ENCODE measurements at places on chromosomes 5 and 9.

DNA sequence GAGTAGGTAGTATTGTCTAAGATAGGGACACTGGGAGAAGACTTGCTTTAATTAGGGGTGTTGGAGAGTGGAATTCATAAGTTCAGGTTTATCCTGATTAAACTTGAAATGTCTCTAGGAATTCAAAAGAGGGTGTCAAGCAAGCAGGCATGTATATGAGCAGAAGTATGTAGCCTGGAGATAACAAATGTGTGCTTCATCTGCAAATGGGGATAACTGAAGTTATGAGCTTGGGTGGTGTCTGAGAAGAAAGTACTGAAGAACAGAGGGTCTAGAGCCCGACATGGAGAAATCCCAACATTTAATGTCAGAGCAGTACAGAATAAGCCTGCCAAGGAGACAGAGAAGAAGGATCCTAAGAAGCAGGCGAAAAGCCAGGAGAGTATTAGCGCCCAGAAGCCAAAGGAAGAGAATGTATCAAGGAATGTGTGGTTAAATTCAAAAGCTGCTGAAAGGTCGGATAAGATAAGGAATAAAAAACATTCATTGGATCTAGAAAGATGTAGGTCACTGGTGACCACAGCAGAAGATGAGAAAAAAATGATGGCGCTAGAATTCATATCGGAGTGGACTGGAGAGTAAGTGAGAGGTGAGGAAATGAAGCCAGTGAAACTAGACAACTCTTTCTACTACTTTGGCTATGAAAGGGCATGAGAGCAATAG lies 401.5 kb upstream of the PIK3R1 start:
- H3K27me3 ChIP-seq, result no peaks in the 10 kb centered on the region
- no peak for DNase-seq
- H3K4me3 ChIP-seq, result no peak overlapping the region
- H3K4me1 ChIP-seq, result peaks cover 8% of the 10 kb centered on the region
- H3K36me3 ChIP-seq, result no peaks in the 10 kb centered on the region

GRCh38 chr5:148515460-148515859 lies 131.7 kb downstream of the FBXO38 start:
- no peaks in the 10 kb centered on the region for H3K36me3 ChIP-seq

DNA sequence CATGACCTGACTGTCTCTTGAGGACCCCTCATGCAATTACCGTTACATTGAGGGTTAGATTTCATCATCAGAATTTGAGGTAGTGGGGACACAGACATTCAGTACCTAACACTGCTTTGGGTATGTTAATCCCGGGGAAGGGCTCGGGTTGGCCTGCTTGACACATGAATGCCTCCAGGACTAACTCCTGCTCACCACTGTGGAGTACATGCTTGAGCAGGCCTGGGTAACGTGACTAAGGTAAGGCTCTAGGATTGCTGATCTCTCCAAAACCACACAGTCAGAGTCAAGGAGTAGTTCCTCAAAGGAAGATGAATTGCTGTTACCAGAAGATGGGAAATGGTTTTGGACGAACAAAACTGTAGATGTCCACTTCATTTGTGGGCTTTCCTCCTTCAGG lies 376.3 kb upstream of the ZNF462 start:
- H3K4me3 ChIP-seq, result no peak overlapping the region
- H3K4me1 ChIP-seq, result peaks cover under 1% of the 10 kb centered on the region
- H3K36me3 ChIP-seq, result no peaks in the 10 kb centered on the region
- no peaks in the 10 kb centered on the region for H3K27me3 ChIP-seq
- H3K27ac ChIP-seq, result no peak overlapping the region

GRCh38 chr5:58184910-58185309 lies 275.0 kb downstream of the PLK2 start:
- H3K27me3 ChIP-seq, result no peaks in the 10 kb centered on the region
- no peak overlapping the region for H3K4me3 ChIP-seq
- no peaks in the 10 kb centered on the region for H3K36me3 ChIP-seq
- no peak overlapping the region for H3K27ac ChIP-seq
- DNase-seq, result no peak

GRCh38 chr5:54093861-54094260 lies 216.5 kb downstream of the ARL15 start:
- H3K4me3 ChIP-seq, result no peak overlapping the region
- peaks cover 27% of the 10 kb centered on the region for H3K4me1 ChIP-seq
- no peak overlapping the region for H3K27ac ChIP-seq
- no peak for DNase-seq
- H3K36me3 ChIP-seq, result no peaks in the 10 kb centered on the region

- H3K36me3 ChIP-seq, result peaks cover 11% of the 10 kb centered on the region
- peaks cover 15% of the 10 kb centered on the region for H3K4me1 ChIP-seq
- DNase-seq, result no peak
- H3K27me3 ChIP-seq, result no peaks in the 10 kb centered on the region
- no peak overlapping the region for H3K4me3 ChIP-seq
- peak overlapping the region; percentile 73 for H3K27ac ChIP-seq
Measured at GRCh38 chr5:60671899-60672692, 27.9 kb downstream of the DEPDC1B start.

Data from type B pancreatic cell (in vitro differentiated cells).